AG04449 (cell line): ENCODE measurements at places on chromosomes 12 and 14.

GRCh38 chr14:62470935-62471334 lies 574.3 kb downstream of the KCNH5 start:
- no peak for DNase-seq

DNA sequence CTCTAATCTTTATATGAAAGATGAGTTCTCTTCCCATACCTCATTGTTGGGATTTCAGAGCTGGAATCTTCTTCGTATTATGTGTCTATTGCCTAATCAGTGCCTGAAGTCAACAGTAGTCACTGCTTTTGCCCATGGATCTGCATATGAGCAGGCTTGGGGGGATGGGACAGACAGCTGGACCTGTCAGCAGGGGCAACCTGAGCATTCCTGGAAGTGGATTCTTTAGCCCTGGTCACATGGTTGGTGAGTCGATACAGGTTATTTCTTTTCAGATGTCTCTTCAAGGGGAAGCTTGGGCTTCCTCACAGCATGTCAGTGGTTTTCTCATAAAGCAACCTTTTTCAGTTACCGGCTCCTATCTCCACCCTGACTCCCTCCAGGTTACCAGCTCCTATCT lies 97.3 kb upstream of the RBM19 start:
- no peak for DNase-seq

DNA sequence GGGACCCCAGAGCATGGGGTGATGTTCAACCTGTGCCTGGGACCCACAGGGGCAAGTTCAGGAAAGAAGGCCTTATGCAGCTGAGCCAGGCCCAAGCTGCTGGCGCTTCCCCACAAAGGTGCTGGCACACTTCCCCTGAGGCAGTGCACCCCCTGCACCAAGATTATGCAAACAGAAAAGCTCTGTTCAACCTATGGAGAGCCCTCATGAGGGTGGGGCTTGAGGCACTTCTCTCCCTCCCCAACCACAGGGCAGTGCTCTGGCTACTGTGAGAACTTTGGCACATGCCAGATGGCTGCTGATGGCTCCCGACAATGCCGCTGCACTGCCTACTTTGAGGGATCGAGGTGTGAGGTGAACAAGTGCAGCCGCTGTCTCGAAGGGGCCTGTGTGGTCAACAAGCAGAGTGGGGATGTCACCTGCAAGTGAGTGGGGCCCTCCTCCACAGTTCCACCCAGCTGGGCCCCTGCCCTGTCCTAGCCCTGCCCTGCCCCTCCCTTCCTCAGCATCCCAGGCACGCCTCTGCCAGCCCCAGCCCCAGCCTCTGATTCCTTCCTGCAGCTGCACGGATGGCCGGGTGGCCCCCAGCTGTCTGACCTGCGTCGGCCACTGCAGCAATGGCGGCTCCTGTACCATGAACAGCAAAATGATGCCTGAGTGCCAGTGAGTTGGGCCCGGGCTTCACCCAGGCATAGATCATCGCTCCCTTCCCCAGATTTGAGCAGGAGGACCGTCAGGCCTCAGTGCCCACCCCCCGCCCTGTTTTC lies 5.5 kb upstream of the NXPH4 start:
- DNase-seq = no peak

GRCh38 chr12:119417440-119417839 lies 82.9 kb downstream of the CCDC60 start:
- DNase-seq = no peak

GRCh38 chr14:56147986-56148901 lies 30.0 kb downstream of the PELI2 start:
- DNase-seq = no peak

DNA sequence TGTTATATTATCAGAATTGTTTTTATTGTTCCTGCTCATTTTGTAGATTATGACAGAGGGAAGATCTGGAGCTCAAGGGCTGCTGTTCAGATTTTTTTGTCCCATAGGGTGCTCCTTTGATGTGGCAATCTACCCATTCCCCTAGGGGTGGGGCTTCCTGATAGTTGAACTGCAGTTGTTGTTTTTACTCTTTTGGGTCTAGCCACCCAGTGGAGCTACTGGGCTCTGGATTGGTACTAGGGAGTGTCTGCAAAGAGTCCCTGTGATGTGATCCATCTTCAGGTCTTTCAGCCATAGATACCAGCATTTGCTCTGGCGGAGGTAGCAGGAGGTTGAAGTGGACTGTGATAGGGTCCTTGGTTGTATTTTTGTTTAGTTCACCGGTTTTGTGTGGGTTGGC lies 57.9 kb upstream of the SLCO1B1 start:
- DNase-seq = no peak

DNA sequence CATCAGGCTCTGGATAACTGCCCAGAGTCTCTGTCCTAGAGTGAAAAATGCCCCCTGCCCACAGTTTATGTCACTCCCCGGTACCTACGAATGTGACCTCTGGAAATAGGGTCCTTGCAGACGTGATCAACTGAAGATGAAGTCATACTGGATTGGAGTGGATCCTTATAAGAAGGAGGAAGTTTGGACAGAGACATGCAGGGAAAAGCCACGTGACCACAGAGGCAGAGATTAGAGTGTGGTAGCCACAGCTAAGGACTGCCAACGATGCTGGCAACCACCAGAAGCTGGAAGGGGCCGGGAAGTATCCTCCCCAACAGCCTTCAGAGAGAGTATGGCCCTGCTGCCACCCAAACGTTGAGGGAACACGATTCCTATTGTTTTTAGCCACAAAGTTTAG lies 101.2 kb upstream of the NCOR2 start:
- DNase-seq = no peak

GRCh38 chr14:97848317-97848980 lies 1051.3 kb downstream of the VRK1 start:
- DNase-seq = no peak

GRCh38 chr12:50218386-50218785 lies 51.2 kb upstream of the CERS5 start:
- no peak for DNase-seq

DNA sequence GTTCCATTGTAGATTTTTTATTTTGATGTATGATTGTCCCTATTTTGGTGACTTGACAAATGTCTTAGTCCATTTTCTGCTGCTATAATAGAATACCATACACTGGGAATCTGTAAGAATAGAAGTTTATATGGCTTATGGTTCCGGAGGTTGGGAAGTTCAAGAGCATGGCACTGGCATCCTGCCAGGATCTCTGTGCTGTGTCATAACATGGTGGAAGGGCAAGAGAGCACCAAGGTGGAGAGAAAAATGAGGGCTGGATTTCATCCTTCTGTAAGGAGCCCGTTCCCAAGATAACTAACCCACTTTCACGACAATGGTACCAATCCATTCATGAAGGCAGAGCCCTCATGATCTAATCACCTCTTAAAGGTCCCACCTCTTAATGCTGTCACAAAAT lies 176.7 kb downstream of the TMEM132D start:
- no peak for DNase-seq
